ENCODE measurements at places on chromosomes 1 and 21.
A peak's percentile ranks its signal among the peaks of the same experiment; 100 is the strongest.

DNA sequence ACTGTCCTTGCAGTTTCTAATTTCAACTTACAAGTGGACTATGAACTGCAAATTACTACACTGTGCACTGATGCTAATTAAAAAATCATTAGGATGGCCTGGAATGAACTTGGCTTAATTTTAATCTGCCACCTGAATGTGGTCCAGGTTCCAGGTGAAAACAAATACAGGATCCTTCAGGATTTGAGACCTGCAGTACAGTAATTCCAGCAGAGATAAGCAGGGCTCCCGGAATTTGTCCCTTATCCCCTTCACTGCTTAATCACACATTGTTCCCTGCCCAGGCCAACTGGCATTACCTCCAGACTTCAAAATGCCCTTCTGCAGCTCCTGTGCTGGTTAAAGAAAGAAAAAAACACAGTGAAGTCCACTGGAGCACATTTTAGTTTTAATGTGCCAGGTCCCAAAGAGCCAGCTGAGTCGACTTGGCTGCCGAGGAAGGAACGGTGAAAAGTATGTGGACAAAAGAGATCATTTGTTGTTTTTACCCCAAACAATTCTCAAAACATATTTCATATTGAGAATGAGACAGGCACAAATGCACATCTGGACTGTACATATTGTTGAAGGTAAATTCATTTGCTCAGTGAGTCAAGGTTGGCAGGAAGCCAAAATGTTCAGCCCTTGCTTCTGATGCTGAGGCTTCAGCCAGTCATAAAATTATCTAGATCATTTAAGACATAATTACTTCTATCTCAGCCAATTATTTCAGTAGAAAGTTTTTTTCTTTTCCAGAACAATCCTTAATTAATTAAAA, 28.3 kb downstream of the DEGS1 start:
- DNase-seq = no peak

- no peak for DNase-seq
Observed at GRCh38 chr1:236113324-236114032, 28.9 kb upstream of the GPR137B start.

DNA sequence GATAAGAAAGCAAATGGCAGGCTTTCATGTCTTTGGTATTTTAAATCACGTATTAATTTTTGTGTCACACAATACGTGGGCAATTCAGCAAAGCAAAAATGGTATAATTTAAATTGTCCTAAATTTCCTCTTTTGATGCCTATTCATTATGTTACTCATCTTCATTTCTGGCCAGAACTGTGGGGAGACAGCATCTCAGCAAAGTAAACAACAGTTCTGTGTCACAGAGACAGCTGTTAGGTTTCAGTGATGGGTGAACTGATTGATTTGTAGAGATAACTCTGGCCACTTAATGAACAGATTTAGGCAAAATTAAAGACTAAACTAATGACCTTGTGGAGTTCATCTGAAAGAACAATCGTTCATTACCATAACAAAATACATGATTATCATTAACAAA, 49.2 kb downstream of the FH start:
- no peak for DNase-seq

GRCh38 chr1:39220891-39221870, 16.7 kb downstream of the MACF1 start:
- no peak for DNase-seq

- no peak for DNase-seq
Observed at GRCh38 chr1:211908453-211908852, 77.9 kb upstream of the LPGAT1 start.

GRCh38 chr1:111441573-111442192, 7.4 kb downstream of the WDR77 start:
- DNase-seq = peak; percentile 42

GRCh38 chr1:221620437-221621384, 121.2 kb downstream of the DUSP10 start:
- DNase-seq = no peak

DNA sequence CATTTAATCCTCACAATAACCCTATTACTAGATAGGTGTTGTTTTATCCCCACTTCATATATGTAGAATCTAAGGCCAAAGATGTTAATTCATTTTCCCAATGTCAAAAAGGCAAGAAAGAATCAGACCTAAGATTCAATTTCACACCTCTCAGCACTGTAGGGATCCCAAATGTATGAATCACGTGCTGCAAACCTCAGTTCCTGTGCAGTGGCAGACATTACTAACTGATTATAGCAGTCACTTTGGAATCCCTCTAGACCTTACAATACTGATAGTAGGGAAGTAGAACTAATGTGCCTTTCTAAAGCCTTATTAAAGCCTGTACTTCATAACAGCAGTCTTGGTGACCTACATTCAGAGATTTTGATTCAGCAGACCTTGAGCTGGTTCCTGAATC, 2.3 kb downstream of the C1orf87 start:
- no peak for DNase-seq

DNA sequence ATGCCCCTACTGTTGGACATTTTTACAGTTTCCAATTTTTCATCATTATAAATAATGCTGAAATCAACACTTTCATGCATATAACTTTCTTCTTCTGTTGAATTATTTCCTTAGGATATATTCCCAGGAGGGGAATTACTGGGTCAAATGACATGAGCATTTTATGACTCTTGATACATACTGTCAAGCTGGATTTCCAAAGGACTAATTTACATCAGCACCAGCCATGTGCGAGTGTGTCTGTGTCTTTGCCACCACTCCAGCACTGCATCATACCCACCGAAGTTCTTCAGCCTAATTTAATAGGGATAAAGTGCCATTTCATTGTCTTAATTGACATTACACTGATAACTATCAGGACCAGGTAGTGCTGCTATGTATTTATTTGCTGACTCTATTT, 146.7 kb downstream of the CSMD2 start:
- no peak for DNase-seq

DNA sequence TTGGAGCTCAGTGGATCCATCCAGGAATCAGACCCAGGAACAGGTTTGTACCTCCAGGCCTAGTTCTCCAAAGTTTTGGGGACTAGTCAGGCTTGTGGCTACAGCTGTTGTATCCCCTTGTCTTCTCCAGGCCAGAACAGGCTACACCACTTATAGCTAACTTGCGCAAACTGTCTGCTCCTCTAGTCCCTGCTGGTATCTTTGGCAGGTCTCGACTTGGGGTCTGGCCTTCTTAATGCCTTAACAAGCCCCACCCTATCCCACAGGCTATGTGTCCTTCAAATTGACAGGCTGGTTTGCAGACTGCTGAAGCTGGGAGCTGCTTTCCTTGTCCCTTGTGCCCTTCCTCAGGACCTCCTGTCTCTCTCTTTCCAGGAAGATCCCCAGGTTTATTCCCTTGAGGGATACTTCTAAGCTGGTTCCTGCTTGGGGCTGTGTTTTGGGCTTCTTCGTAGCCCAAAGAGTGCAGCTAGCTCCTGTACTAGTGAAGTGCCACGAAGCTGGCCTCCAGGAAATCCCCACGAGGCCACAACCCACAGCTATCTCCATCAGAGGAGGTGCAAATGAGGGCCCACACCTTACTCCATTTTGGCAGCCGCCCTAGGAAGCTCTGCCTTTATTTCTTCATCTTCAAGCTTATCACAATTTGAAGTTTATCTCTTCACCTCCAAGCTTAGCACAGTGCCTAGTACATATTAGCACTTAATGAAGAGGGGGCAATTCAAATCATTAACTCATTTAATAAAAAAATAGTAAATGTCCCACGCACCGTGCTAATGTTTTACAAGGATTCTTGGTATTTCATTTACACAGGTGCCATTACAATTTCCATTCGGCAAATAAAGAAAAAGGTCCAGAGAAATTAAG, 683 bp upstream of the DMAP1 start:
- DNase-seq = no peak

- DNase-seq = no peak
Observed at GRCh38 chr1:240074908-240075307, 16.8 kb upstream of the FMN2 start.

DNA sequence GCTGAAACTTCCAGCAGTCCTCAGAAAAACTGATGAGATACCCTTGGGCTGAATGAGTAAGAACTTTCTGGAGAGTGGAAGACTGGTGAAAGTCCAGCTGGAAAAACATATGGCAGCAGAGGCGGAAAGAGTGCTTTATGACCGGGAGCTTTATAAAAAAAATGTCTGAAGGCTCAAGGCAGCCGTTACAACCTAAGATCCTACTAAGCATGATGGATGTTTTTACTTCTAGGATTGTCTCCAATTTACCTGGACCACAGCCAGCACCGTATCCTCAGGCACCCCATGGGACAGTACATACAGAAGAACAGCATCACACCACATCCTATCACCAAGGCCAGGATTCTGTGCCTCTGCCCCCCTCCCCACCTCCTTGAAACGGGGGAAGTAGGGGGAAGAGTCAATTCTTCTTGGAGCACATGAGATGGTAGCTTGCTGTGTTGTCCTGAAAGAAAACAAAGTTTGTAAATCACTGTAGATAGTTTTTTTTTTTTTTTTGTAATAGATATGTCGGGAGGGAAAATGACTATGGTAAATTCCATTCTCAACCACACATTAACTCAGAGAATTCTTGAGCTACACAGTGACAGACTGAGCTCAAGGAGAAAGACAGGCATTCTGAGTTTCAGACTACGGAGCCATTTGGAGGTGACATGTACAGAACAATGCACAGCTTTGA, 11.8 kb upstream of the IRF2BP2 start:
- DNase-seq = peak; percentile 51

- DNase-seq = no peak
Observed at GRCh38 chr1:203082571-203083462, 3.0 kb downstream of the MYOG start.

DNA sequence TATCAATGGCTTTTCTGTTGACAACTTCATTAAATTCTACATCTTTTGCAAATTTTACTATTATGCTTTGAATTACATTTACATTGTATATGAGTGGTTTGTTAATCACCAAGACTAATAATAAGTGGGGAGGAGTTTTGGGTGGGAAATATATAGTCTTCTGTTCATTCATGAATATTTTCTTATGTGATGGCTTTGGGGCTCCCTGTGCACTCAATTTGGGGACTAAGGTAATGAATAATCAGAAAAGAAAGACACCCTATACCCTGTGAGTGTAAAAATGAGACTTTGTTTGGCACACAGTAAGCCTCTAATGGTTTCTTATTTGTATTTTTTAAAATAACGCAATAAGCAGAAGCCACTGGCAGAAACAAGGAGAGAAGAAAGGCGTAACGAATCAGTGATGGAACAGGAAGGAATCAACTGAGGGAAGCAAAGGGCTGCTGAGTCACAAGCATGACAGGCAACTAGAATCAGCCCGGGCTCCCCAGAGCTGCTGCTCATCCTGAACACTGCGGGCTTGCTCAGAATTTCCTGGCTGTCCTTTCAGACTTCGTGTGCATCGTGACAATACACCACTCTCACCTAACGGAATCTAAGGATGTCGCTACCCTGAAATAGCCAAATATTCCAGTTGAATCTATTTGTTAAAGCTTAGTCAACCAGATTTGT, 20.8 kb upstream of the RGS2 start:
- DNase-seq = peak; percentile 61

GRCh38 chr21:41831453-41831831, 47.7 kb downstream of the PRDM15 start:
- DNase-seq = no peak

DNA sequence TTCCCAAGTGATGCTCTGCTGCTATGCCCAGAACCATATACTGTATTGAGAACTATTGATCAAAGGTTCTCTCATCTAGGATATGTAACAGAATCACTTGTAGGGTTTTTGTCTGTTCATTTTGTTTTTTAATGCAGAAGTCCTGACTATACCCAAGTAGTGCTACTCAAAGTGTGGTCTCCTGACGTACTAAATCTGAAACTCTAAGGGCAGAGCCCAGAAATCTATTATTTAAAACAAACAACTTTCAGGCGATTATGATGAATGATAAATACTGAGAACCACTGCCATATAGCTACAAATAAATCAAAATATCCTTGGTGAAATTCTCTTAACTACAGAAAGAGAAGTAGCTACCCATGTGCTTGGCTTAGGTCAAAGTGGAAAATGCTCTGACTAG, 10.1 kb downstream of the ZZZ3 start:
- DNase-seq = no peak

DNA sequence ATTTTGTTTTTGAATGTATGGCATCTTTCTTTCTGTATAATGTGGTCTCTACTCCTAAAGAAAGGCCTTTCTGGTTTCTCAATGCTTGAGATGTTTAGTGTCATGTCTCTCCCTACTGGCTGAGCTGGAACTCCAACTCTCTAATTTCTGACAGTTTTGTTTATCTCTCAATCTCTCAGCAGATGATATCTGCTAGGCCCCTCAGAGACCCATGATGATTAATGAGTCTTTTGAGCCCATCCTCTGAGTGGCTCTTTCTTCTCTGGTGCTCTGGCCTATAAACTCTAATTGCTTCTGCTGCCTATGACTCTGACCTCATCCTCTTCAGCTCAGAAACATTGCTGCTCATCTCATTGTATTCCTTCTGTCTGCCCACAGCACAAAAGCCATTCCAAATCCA, 46.6 kb downstream of the CRB1 start:
- DNase-seq = no peak

DNA sequence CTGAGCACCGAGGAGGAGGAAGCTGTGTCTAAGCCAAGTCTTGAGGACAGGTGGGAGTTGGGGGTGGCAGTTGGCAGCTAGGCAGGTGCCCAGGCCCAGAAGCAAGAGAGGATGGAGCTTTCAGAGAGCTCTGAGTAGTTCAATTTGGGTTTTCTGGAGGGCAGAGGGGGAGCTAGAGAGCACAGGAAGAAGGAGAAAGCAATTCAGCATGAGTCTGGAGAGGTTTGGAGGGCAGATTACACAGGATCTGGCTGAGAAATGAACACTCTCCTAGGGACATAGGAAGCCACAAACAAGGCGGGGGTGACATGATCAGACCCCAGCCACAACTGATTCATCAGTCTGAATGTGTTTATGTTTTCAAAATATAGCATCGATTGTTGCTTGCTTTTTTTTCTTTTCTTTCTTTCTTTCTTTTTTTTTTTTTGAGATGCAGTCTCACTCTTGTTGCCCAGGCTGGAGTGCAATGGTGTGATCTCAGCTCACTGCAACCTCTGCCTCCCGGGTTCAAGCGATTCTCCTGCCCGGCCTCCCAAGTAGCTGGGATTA, 23.8 kb downstream of the PTPRF start:
- peak; percentile 35 for DNase-seq

DNA sequence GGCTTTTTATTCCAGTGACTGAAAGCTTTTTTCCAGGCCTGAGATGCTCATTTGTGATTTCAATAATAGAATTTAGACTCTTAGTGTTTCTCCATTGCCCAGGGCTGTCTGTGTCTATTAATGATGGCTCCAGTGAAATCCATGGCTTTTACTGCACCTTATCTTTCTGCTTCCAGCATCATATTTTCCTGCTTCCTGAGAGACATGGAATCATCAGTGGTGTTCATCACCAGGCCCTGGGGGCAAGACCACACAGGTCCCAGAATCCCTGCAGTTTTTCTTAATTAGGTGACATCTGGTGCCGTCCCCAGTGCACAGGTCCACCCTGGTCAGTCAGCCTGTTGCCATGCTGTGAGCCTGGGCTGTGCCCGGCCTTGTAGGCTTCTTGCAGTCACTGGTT, 15.5 kb downstream of the NT5C1A start:
- no peak for DNase-seq

DNA sequence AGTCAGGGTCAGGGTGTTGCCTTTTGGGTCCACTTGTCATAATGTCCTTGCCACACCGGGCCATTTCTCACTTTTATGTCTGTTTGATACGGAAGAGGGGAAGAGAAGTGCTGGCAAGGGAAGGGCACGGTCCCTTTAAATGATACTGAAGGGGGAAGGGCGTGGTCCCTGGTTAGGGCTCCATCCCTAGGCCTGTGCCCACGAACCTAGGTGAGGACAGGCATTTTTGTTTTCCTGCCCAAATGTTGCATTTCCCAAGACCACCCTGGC, 25.2 kb downstream of the B3GALT5 start:
- DNase-seq = no peak
